Cortex of kidney (tissue), 1 donor: ENCODE measurements at places on chromosomes 12 and 14.

- no peak for DNase-seq
Observed at GRCh38 chr12:43277651-43278540, 274.1 kb downstream of the ADAMTS20 start.

- DNase-seq, result no peak
Observed at GRCh38 chr14:83611491-83611890, 1918.5 kb upstream of the FLRT2 start.

- DNase-seq, result no peak
Observed at GRCh38 chr12:54140588-54141388, 48.0 kb downstream of the SMUG1 start.

- DNase-seq, result no peak
Observed at GRCh38 chr12:94062796-94063635, 85.4 kb upstream of the PLXNC1 start.

- no peak for DNase-seq
Observed at GRCh38 chr14:99664058-99664936, 19.4 kb downstream of the HHIPL1 start.
